ENCODE measurements at places on chromosomes 4 and X.

DNA sequence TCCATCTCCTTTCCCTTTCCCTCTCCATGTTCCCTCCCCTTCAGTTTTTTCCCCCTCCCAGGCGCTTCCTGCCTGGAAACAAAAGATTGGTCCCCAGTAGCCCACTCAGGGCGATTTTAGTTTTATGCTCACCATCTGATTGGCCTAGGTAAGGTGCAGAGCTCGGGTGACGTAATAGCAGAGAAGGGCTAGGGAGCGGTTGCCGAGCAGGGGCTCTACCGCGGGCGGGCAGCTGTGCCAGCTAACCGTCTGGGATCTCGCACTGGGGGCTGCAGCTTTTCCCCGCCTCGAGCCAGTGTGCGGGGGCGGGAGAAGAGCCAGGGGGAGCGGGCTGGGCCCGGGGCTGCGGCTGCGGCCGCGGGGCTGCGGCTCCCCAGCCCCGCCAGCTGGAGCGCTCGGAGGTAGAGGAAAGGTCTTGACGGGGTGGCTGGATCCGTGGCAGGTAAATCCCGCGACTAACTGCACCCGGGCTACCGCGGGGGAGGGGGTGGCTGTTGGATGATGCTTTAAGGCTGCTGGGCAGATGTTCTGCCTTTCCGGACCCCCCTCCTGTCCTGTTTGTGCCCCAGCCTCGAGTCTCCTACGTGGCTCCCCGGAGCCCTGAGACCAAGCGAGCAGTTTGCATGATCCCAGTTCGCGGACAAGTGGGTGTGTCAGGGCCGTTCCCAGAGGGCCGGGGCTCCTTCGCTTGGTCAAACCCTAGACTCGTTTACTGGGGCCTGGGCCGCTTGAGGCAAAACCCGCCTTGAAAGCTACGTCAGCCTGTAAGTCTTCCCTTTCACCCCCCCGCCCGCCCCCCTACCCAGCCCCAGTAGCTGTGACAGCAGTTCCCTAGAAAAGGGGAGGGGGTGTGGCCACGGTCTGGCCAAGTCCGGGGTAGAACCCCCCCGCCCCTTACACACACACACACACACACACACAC is at the start of gene PAK3:
Gene PAK3 (plus strand): TSS at position 218 of the 922 bp plus-strand sequence. CDS start 26,913 bp downstream, outside the sequence.
- DNase-seq = no peak

GRCh38 chr4:40254608-40255392 is 58.0 kb downstream of the RHOH start:
- DNase-seq = no peak

- no peak for DNase-seq
Observed at GRCh38 chr4:107747748-107748486, 27.9 kb upstream of the PAPSS1 start.

DNA sequence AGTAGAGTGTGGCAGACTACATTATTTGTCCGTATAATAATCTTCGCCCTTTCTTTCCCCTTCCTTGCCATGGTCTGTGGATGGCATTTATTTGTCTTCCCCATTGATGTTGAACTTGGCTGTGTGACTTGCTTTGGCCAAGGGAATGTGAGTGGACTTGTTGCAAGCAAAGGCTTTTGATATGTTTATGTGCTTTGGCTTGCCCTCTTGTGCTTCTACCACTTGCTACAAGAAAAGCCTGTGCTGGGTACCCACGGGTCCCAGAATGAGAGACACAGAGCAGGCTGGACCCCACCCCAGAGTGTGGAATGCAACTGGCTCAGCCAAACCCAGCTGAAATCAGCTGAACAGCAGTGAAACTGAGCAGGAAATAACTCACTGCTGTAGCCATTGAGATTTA is 63.0 kb downstream of the FAM184B start:
- no peak for DNase-seq

DNA sequence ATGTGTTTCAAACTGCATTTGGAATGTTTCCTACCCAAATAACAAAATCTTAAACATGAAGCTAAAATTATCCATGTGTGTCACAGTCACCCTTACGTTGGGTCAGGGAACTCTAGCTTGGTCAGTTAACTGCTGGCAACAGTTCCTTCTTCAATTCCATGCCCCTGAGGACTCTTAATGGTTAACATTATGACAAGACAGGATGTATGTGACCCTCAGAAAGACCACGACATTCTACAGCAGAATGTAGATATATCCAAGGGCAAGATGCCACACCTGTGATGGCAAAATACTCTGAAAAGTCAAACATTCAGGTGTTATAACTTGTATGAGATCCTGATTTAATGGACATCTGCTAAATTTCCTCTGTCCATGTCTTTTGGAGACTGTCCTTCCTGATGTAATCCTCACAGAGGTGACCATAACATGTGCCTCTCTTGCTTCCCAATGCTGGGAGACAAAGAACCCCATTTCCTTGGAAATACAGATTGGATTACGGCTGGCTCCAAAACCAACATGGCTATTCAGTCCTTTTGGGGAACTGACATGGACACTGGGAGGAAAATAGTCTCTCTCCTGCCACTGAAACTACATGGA is 39.1 kb downstream of the YTHDC1 start:
- no peak for DNase-seq
